ENCODE measurements at places on chromosomes 7 and 10.

GRCh38 chr10:131444286-131444685, 132.8 kb upstream of the TCERG1L start:
- DNase-seq = no peak

- DNase-seq = no peak
These were observed 14.1 kb downstream of the PTN start for GRCh38 chr7:137329411-137329810.

- DNase-seq = no peak
These were observed 231.4 kb downstream of the DNAJB6 start for GRCh38 chr7:157568106-157568769.

DNA sequence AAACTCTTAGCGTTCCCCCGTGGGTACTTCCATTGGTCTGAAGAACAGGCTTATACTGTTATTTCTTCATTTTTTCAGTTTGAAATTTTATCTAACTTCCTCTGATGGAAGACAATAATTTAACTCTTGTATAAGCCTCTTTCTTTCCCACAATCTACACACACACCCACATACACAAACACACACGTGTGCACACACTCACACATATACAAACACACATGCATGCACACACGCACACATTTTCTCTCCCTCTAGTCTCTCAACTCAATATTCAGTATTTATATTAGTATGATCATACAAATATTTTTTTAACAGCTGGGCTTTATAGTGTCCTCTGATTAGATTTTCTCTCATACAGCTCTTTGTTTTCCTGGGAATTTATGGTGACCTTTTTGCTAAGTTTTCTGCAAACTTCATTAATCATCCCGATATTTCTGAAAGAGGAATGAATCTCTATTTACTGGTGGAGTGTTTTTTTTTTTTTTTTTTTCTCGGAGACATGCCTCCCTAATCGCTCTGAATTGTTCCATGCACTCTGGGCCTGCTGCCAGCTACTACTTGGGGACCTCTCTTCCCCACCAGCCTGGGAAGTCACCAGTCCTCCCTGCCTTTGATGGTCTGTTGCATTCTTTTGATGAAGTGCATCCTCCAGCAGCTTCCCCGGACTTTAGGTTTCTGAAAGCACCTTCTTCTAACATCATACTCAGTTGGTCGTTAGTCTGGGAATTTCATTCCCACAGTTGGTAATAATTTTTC, 75.5 kb downstream of the ZNF777 start:
- DNase-seq = no peak

DNA sequence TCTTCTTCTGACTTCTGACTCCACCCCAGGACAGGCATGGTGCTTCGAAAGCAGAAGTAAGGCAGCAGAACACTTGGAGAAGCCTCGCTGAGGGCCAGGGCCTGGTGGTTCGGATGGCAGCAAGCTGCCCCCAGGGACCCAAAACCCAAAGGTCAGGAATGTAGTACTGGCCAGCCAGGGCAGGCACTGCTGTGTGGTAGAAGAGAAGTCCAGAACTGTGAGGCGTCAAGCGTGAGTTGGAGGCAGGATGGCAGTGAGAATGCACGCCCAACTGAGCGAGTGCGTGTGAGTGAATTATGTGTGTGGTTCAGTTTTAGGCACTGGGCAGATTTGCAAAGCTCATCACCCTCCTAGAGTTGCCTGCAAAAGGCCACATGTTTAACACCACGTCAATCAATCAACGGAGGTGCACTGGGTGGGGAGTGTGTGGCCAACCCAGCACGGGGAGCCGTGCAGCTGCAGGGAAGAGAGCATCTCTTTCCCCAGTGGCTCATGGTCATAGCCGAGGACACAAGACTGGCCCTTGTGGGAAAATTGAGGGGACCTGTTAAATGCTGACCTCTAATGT, 144.3 kb downstream of the KCNMA1 start:
- DNase-seq = no peak

All from GM18507 (cell line).